ENCODE measurements at places on chromosomes 6 and 20. TPM values are rescaled to one million over a fixed set of nuclear protein-coding genes. Genes with fewer than 3 reads are reported as not detected.

- H3K27me3 ChIP-seq = no peaks in the 10 kb centered on the region
- no peaks in the 10 kb centered on the region for H3K36me3 ChIP-seq
- peaks cover 24% of the 10 kb centered on the region for H3K4me1 ChIP-seq
- peak overlapping the region; percentile 79 for H3K4me3 ChIP-seq
- peak overlapping the region; percentile 94 for H3K27ac ChIP-seq
These were observed 897 bp downstream of the CD2AP start for GRCh38 chr6:47478233-47479139.

GRCh38 chr20:19466206-19466928, 253.9 kb downstream of the SLC24A3 start:
- H3K27me3 ChIP-seq = no peaks in the 10 kb centered on the region
- H3K4me3 ChIP-seq = no peak overlapping the region
- no peak overlapping the region for H3K27ac ChIP-seq
- H3K4me1 ChIP-seq = no peaks in the 10 kb centered on the region

- H3K4me3 ChIP-seq = no peak overlapping the region
- no peak overlapping the region for H3K27ac ChIP-seq
- no peaks in the 10 kb centered on the region for H3K27me3 ChIP-seq
- no peak for DNase-seq
- no peaks in the 10 kb centered on the region for H3K36me3 ChIP-seq
- H3K4me1 ChIP-seq = no peaks in the 10 kb centered on the region
These were observed 12.0 kb upstream of the RNGTT start for GRCh38 chr6:88975369-88975768.

DNA sequence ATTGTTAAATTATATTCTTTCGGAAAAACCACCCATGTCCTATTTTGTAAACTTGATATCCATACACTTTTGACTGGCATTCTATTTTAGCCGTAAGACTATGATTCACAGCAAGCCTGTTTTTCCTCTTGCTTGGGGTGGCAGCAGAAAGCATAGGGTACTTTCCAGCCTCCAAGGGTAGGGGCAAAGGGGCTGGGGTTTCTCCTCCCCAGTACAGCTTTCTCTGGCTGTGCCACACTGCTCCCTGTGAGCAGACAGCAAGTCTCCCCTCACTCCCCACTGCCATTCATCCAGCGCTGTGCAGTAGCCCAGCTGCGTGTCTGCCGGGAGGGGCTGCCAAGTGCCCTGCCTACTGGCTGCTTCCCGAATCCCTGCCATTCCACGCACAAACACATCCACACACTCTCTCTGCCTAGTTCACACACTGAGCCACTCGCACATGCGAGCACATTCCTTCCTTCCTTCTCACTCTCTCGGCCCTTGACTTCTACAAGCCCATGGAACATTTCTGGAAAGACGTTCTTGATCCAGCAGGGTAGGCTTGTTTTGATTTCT, 2.1 kb upstream of the ESR1 start:
- no peak overlapping the region for H3K27ac ChIP-seq
- no peaks in the 10 kb centered on the region for H3K36me3 ChIP-seq
- no peak for DNase-seq
- H3K27me3 ChIP-seq = peaks cover 12% of the 10 kb centered on the region
- peaks cover 20% of the 10 kb centered on the region for H3K4me1 ChIP-seq

GRCh38 chr20:24160563-24161281, 172.1 kb upstream of the GGTLC1 start:
- DNase-seq = peak; percentile 7
- no peak overlapping the region for H3K4me3 ChIP-seq
- no peak overlapping the region for H3K27ac ChIP-seq
- H3K27me3 ChIP-seq = no peaks in the 10 kb centered on the region
- H3K36me3 ChIP-seq = no peaks in the 10 kb centered on the region

GRCh38 chr6:77568570-77568969, 84.3 kb upstream of the MEI4 start:
- no peak for DNase-seq
- no peaks in the 10 kb centered on the region for H3K4me1 ChIP-seq
- H3K4me3 ChIP-seq = no peak overlapping the region
- no peaks in the 10 kb centered on the region for H3K27me3 ChIP-seq

GRCh38 chr6:67630146-67630545, 1004.9 kb upstream of the ADGRB3 start:
- no peak for DNase-seq
- no peaks in the 10 kb centered on the region for H3K4me1 ChIP-seq
- no peak overlapping the region for H3K4me3 ChIP-seq
- no peak overlapping the region for H3K27ac ChIP-seq
- H3K27me3 ChIP-seq = no peaks in the 10 kb centered on the region
- H3K36me3 ChIP-seq = no peaks in the 10 kb centered on the region

DNA sequence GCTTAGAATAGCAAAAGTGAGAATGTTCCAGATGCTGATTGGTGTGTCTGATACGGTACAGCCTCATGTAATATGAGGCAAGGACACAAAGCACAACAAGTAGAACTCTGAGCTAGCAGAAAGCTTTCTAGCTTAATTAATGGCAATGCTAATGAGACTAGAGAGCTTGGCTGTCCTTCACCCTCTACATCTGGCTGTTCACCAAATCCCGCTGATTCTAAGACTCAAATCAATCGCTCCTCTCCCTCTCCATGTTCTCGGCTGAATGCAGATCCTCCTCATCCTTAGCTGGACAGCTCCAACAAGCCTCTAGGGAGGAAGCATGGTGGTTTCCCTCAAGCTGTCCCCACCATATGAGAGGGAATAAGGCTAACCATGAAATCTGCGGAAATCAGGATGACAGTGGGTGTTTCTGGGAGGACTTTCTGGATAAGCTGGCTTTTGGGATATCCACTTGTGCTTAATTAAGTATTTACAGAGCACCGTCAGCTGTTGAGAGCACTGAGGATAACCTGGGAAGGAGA, 128.9 kb downstream of the FOXC1 start:
- peak; percentile 21 for DNase-seq
- H3K4me3 ChIP-seq = no peak overlapping the region
- no peaks in the 10 kb centered on the region for H3K36me3 ChIP-seq
- H3K27ac ChIP-seq = no peak overlapping the region
- H3K4me1 ChIP-seq = peaks cover 22% of the 10 kb centered on the region

GRCh38 chr20:62044631-62045030, 21.1 kb downstream of the TAF4 start:
- H3K4me3 ChIP-seq = no peak overlapping the region
- no peaks in the 10 kb centered on the region for H3K36me3 ChIP-seq
- H3K27me3 ChIP-seq = no peaks in the 10 kb centered on the region
- no peak overlapping the region for H3K27ac ChIP-seq
- H3K4me1 ChIP-seq = peaks cover 7% of the 10 kb centered on the region
- DNase-seq = no peak

DNA sequence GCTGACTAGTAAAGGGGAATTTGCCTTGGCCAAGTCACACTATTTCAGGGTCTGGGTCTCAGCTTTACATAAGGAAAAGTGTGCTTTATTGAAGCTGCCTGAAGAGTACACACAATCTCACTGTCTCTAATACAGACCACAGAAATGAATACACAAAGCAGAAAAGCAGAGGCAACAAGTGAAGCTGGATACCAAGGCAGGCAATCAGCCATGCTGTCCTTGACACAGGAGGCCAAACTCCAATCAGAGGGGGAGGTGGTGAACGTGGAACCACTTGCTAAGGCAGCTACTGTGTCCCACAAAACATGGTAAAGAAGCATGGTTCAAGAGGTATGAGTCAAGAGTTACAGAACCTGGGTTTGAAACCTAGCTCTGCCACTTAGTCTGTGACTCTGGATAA, 21.8 kb upstream of the CCND3 start:
- H3K27me3 ChIP-seq = no peaks in the 10 kb centered on the region
- no peak for DNase-seq
- H3K4me3 ChIP-seq = no peak overlapping the region
- H3K36me3 ChIP-seq = peaks cover 33% of the 10 kb centered on the region
- H3K27ac ChIP-seq = no peak overlapping the region

GRCh38 chr6:35359744-35360348, 17.5 kb downstream of the PPARD start:
- H3K4me1 ChIP-seq = no peaks in the 10 kb centered on the region
- peaks cover 2% of the 10 kb centered on the region for H3K36me3 ChIP-seq
- H3K4me3 ChIP-seq = no peak overlapping the region
- H3K27me3 ChIP-seq = no peaks in the 10 kb centered on the region
- DNase-seq = no peak
- no peak overlapping the region for H3K27ac ChIP-seq

DNA sequence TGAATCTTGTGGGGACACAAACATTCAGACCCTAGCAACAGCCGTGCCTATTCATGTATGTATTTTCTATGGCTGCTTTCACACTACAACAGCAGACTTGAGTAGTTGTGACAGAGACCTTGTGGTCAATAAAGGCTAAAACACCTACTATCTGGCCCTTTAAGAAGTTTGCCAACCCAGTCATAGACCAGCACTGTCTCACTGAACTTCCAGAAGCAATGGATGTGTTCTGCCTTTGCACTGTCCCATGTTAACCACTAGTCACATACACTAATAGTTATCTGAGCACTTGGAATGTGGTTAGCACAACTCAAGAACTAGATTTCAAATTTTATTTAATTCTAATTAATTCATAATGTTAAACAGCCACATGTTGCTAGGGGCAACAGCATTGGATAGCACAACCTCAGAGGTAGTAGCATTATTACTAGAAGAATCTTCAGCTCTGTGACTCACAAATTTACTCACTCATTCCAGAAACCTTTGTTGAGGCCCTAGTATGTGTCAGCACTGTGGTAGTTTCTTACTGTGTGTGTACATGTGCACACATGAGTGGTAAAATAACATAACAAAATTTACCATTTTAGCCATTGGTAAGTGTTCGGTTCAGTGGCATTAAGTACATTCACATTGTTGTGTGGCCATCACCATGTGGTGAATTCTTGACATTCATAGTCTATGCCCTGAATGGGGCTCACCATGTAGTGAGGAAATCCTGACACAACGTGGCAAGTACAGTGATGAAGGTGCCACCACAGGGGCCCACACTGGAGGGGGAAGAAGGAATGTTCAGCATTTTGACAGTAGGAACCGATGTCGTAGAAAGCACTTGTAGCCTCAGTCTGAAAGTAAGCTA, 107.3 kb downstream of the CEP57L1 start:
- H3K4me3 ChIP-seq = no peak overlapping the region
- DNase-seq = no peak
- no peaks in the 10 kb centered on the region for H3K36me3 ChIP-seq
- H3K27ac ChIP-seq = no peak overlapping the region
- H3K27me3 ChIP-seq = no peaks in the 10 kb centered on the region

- H3K27ac ChIP-seq = no peak overlapping the region
- no peaks in the 10 kb centered on the region for H3K36me3 ChIP-seq
- no peak for DNase-seq
- no peak overlapping the region for H3K4me3 ChIP-seq
- peaks cover 3% of the 10 kb centered on the region for H3K27me3 ChIP-seq
These were observed 5.2 kb upstream of the PLCB1 start for GRCh38 chr20:8126841-8127378.

DNA sequence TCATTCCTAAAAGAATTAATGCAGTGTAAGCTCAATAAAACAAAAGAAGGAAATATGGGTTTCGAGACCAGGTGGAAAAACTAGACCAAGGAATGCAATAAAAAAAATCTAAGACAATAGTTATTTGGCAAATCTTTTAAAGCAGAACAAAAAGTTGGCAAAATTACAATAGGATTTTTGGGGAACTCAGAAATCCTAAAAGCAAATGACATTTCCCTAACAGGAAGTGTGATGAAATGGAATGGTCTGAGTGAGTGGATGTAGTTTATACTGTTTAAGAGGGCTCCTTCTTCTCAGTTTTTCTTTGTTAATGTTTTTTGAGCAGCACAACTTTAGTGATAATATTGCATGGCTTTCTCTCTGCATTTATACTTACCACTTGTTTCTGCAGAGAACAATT, 190.0 kb downstream of the PLCB4 start:
- no peaks in the 10 kb centered on the region for H3K4me1 ChIP-seq
- no peak for DNase-seq
- H3K27me3 ChIP-seq = no peaks in the 10 kb centered on the region
- no peaks in the 10 kb centered on the region for H3K36me3 ChIP-seq
- no peak overlapping the region for H3K4me3 ChIP-seq
- no peak overlapping the region for H3K27ac ChIP-seq

- no peaks in the 10 kb centered on the region for H3K36me3 ChIP-seq
- no peak for DNase-seq
- H3K27me3 ChIP-seq = peaks cover 2% of the 10 kb centered on the region
These were observed 115.4 kb downstream of the JPH2 start for GRCh38 chr20:44071526-44072111.

- peaks cover 13% of the 10 kb centered on the region for H3K36me3 ChIP-seq
- no peaks in the 10 kb centered on the region for H3K27me3 ChIP-seq
- H3K4me3 ChIP-seq = no peak overlapping the region
- H3K4me1 ChIP-seq = no peaks in the 10 kb centered on the region
- no peak overlapping the region for H3K27ac ChIP-seq
These were observed 42.3 kb downstream of the ASXL1 start for GRCh38 chr20:32400476-32400875.

DNA sequence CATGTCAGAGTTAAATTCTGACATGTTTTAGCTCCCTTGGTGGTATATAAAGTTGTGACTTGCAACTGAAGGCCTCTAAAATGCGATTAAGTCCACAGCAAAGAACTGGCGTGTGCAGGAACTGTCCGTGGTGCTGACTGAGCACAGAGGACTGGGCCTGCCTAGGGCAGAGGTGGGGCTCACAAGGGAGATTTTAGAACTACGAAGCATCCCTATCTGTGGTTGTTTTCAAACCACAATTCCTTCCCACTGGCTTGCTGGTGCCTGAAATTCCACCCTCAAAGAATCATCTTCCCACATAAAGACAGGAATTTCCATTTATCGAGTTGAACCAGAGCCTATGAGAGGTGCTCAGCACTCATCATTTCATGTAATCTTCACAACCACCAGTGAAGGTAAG, 30.1 kb downstream of the RIMS4 start:
- no peak overlapping the region for H3K27ac ChIP-seq
- H3K36me3 ChIP-seq = no peaks in the 10 kb centered on the region
- DNase-seq = peak; percentile 18

GRCh38 chr20:43699941-43700565, 26.7 kb downstream of the GTSF1L start:
- no peak for DNase-seq
- H3K27ac ChIP-seq = no peak overlapping the region
- no peaks in the 10 kb centered on the region for H3K4me1 ChIP-seq
- no peaks in the 10 kb centered on the region for H3K36me3 ChIP-seq
- no peak overlapping the region for H3K4me3 ChIP-seq

ROMO1 gene
- 33.2 TPM for total RNA-seq

HLA-DRA gene
- 2,785 TPM for total RNA-seq

CFAP61 gene
- total RNA-seq = not detected

TNFAIP3 gene
- 92.2 TPM for total RNA-seq

SIRPB2 gene
- not detected for total RNA-seq

FERMT1 gene
- not detected for total RNA-seq

Measured in B cell (primary cell).